ENCODE measurements at places on chromosomes 7 and 10.

- DNase-seq = no peak
Measured at GRCh38 chr7:121237601-121238000, 91.2 kb upstream of the WNT16 start.

GRCh38 chr10:32979041-32979440, 21.0 kb upstream of the ITGB1 start:
- DNase-seq = no peak

DNA sequence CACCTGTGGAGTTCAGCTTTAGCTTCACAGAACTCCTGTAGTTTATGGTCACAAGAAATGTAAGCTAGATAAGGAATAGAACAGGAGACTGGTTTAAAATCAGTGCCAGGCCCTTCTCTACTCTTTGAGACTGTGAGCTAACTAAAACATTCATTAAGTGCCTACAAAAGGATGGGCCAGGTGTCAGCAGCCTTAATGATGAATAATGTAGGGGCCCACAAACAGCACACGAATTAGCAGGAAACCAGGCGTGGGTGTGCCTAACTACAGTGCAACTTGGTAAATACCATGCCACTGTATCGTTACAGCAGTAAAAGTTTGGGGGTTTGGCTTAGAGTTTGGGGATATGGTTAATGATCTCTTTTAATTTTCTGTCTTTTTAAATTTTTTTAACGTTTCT, 6.1 kb upstream of the ABLIM1 start:
- no peak for DNase-seq

GRCh38 chr7:68235937-68236336, 1239.3 kb downstream of the TYW1 start:
- DNase-seq = no peak

DNA sequence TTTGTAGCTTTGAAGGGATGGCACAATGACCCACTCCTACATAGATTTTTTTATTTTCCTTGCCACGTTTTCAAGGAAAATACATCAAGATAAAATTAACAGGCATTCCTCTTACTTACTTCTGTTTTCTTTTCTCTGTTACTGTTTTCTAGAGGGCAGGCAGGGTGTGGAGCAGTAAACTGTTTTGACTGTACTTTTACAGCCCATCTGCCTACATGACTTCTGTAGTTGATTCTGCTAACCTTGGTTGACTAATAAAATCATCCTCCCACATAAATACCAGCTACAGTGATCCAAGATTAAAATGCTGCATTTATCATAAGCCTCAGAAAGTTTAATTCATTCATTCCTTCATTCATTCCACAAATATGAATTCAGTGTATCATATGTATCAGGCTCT, 158.5 kb downstream of the TRIL start:
- DNase-seq = no peak

DNA sequence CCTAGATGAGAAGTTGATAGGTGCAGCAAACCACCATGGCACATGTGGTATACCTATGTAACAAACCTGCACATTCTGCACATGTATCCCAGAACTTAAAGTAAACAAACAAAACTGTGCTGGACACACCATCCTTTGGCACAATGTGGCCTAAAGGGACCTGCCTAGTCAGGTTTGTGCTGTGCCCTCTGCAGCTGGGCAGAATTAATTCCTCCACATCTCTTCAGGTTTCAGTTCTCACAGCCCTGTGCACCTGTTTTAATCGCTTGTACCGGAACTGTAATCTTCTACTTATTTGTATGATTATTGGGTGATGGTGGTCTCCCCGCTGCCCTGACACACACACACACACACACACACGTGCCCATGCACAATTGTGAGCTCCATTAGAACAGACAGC, 252.7 kb downstream of the ACTR3B start:
- DNase-seq = no peak

GRCh38 chr10:22630234-22631174, 83.9 kb downstream of the PIP4K2A start:
- DNase-seq = no peak

DNA sequence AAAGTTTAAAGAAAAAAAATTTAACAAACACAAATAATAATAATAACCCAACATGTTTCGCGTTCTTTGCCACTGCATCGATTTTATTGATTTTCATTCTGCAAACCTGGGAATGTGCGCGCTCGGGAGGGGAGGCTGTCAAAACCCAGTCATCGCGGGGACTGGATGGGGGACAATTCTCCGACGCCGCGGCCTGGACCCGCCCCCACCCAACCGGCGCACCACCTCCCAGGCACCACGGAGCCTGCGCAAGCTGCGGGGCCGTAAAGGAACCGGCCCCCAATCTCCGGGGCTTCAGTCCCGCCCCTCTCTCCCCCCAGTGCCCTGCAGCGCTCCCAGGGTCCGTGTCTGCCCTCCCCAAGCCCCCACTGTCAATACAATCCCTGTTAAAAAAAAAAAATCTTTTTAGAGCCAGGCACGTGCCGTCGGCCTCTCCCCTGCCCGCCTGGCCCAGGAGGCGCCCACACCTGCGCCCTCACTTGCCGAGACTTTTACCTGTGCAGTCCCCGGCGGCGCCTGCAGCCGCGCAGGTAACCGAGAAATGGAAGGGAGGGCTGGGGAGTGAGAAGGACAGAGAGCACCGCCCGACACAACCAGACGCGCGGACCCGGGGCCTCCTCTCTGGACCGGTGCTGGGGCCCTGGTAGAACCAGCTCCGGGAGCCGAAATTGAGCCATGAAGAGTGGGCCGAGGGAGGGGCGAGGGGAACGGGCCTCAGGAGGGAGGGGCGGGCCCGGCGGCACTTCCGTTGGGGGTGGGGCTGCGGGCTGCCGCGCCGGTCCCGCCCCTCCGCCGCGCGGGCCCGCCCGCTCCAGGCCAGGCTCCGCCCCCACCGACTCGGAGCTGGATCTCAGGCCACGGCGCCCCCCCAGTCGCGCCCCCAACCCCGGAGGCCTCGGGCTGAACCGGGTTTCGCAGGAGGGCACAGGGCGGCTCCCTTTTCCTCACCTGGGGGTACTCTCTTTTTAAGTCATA, 7.6 kb upstream of the ZNF503 start:
- DNase-seq = peak; percentile 60

Measured in NCI-H460 (cell line).